ENCODE measurements at places on chromosomes 5 and 9.

DNA sequence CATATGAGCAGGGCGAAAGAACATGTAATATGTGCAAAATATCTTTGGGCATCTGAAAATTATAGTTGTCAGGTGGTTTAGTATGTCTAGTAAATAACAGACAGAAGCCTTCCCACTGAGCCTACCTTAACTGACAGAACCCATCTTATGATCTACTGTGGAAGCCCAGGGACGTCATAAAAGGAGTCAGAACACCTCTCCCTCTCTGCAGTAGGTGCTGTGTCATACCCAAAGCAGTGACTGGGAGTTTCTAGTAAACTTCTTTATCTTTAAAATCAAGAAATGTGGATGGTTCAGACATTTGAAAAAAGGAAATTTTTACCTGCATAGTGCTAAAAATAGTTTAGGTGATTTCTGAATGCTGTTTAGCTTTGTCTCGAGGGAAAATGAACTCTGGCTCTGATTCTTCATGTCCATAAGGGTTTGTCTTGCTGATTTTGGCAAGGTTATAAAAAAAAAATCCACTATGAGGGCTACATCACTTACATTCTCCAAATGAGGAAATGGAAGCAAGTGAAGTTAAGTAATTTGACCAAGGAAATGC is 104.0 kb downstream of the NUDT12 start:
- no peak for DNase-seq

DNA sequence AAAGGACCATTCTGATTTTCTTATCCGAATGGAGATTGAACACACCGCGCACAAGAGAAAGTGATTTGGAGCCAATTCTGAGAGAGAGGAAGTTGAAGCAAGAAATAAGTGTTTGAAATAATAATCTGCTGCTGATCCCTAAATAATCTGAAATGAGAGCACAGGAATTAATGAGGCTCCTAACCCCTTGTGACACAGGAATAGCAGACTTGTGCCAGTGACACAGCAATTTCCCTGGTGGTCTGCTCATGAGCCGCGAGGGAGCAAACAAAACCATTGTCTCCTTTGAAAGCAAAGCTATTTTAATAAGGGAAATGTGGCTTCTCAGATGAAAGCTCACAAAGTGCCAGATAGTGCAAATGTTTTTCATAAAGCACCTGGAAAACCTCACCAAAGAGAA is 936.1 kb upstream of the WWC1 start:
- DNase-seq, result no peak

GRCh38 chr5:158419186-158419585 is 560.2 kb upstream of the CLINT1 start:
- DNase-seq, result no peak

DNA sequence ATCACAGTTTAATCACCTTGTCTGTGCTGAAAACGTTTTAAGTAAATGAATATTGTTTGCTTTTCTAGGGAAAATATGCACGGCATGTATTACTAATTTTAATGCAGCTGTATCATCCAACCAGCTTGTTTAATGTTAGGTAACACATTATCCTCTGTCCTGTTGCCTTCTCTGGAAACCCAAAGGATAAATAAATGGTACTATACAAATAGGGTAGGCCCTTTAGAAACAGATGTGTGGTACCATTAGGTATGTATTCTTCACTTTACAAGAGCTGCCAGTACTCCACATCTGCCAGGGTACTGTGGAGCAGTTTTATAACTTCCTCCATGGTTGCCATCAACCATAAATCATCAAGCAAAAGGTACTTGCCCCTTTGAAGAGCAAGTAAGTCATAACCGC is 42.9 kb downstream of the FAF2 start:
- DNase-seq, result no peak

Data from erythroblast (primary cell).